ENCODE measurements at places on chromosomes 6 and 20. TPM values are rescaled to one million over a fixed set of nuclear protein-coding genes. Genes with fewer than 3 reads are reported as not detected.

The EYS gene
- not detected for total RNA-seq

The PLG gene
- not detected for total RNA-seq

The SRC gene
- 15.4 TPM for total RNA-seq

The PCSK2 gene
- 0.08 TPM for total RNA-seq

The EDN3 gene
- total RNA-seq: 92.5 TPM

The BFSP1 gene
- total RNA-seq: not detected

The OOEP gene
- not detected for total RNA-seq

The RSPO4 gene
- total RNA-seq: not detected

The ANGPT4 gene
- total RNA-seq: not detected

The C6orf52 gene
- total RNA-seq: not detected

The CALHM6 gene
- total RNA-seq: 0.30 TPM

The SMPDL3A gene
- 27.8 TPM for total RNA-seq

The ULBP1 gene
- total RNA-seq: 0.99 TPM

The CDH4 gene
- total RNA-seq: 0.06 TPM

The ARFGEF3 gene
- total RNA-seq: 8.8 TPM

The RSPH4A gene
- total RNA-seq: 2.1 TPM

The DDR1 gene
- total RNA-seq: 80.9 TPM

The FOXA2 gene
- total RNA-seq: 3.2 TPM

The CSNK2B gene
- 197 TPM for total RNA-seq

Data from SJCRH30 (cell line).